Kidney (tissue), 22 donors: ENCODE measurements at places on chromosomes 13 and 19. TPM values are rescaled to one million over a fixed set of nuclear protein-coding genes. Genes with fewer than 3 reads are reported as not detected.

GRCh38 chr13:88281841-88282240 is 610.7 kb downstream of the SLITRK5 start:
- no peaks in the 10 kb centered on the region for H3K4me1 ChIP-seq
- H3K27me3 ChIP-seq = no peaks in the 10 kb centered on the region
- no peak for DNase-seq

DNA sequence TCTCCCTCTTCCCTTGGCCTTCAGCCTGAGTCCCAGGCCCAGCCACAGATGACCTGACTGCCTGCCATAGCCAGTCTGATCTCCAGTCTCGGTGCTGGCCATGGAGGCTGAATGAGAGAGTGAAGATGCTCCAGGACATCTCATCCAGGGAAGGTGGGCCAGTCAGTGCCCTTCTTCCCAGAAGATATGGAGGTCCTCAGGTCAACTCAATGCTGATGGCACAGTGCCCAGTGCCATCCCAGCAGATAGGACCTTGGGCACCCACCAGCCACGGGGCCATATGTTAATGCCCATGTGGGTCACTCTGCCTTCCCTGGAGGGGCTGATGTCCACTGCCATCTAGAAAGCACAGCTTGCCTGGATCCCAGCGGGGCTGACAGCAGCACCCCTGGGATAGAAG is 7.2 kb downstream of the VSTM2B start:
- no peak overlapping the region for H3K27ac ChIP-seq
- H3K4me1 ChIP-seq = no peaks in the 10 kb centered on the region
- H3K4me3 ChIP-seq = no peak overlapping the region
- peaks cover 19% of the 10 kb centered on the region for H3K27me3 ChIP-seq
- DNase-seq = no peak

DNA sequence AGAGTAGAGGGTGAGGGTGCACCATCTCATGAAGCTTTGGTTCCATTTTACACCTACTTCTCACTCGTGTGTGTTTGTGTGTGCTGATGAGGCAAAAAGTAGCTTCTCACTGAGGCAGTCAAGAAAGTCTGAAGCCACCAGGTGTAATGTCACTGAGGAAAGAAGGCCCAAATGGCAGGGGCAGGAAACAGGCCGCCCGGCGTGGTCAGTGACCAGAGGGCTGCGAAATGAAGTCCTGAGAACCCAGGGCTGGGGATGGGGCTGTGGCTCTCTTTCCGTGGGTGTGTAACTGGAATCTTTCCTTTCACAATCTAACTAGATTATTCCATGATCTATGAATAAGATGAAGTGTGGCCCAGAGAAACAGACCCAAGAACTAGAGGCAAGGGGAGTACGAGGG is 25.5 kb upstream of the TFDP1 start:
- H3K27ac ChIP-seq = no peak overlapping the region
- H3K4me3 ChIP-seq = no peak overlapping the region
- no peak for DNase-seq
- no peaks in the 10 kb centered on the region for H3K4me1 ChIP-seq
- no peaks in the 10 kb centered on the region for H3K27me3 ChIP-seq

GRCh38 chr19:48444129-48444935 is 1.5 kb upstream of the GRWD1 start:
- no peak for DNase-seq
- peaks cover 9% of the 10 kb centered on the region for H3K4me1 ChIP-seq
- no peak overlapping the region for H3K27ac ChIP-seq
- H3K4me3 ChIP-seq = no peak overlapping the region
- peaks cover 2% of the 10 kb centered on the region for H3K36me3 ChIP-seq

The VSTM1 gene
- 0.35 TPM for total RNA-seq

DNA sequence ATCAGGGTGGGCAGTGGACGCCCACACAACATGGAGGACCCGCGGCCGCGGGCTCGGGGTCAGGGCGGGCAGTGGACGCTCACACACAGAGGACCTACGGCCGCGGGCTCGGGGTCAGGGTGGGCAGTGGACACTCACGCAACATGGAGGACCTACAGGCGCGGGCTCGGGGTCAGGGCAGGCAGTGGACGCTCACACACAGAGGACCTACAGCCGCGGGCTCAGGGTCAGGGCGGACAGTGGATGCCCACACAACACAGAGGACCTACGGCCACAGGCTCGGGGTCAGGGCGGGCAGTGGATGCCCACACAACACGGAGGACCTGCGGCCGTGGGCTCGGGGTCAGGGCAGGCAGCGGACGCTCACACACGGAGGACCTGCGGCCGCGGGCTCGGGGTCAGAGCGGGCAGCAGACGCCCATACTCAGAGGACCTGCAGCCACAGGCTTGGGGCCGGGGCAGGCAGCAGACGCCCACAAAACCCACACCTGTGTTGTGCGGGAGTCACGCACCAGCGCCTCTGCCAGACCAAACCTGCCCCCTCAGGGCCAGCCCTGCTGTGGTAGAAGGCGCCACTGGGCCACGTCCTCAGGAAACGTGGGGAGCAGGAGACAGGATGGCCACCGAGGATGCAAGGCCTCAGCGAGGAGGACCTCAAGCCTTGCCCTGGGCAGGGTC is 27.6 kb upstream of the C13orf46 start:
- no peak overlapping the region for H3K4me3 ChIP-seq
- DNase-seq = peak; percentile 76
- H3K27ac ChIP-seq = no peak overlapping the region
- no peaks in the 10 kb centered on the region for H3K27me3 ChIP-seq
- H3K4me1 ChIP-seq = peaks cover 8% of the 10 kb centered on the region
- H3K36me3 ChIP-seq = no peaks in the 10 kb centered on the region

GRCh38 chr13:27024776-27025492 is 146.7 kb downstream of the USP12 start:
- no peak for DNase-seq
- H3K27me3 ChIP-seq = no peaks in the 10 kb centered on the region
- no peaks in the 10 kb centered on the region for H3K4me1 ChIP-seq
- H3K27ac ChIP-seq = no peak overlapping the region
- no peak overlapping the region for H3K4me3 ChIP-seq

The AP1M2 gene
- total RNA-seq = 74.1 TPM

The LGALS7 gene
- total RNA-seq = 1.3 TPM
